ENCODE measurements at places on chromosomes 7 and 10.
A peak's percentile ranks its signal among the peaks of the same experiment; 100 is the strongest.

DNA sequence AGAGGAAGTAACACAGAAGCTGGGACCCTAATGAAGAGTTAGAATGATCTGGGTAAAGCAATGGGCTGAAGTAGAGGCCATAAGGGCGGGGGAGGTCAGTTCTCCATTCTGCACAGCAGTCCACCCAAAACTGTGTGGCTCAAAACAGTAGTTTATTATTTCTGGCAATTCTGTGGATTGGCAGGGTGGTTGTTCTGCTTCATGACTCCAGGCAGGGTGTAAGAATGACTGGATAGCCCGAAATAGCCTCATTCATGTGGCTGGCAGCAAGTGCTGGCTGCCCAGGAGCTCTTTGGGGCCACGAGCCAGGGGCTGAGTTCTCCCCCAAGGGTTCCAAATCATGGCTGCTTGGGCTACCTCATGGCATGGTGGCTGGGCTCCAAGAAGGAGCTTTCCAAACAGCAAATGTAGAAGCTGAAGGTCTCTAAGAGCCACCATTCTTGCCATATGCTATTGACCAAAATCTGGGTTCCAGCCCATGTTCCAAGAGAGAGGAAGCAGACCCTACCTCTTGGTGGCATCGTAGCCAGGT is 315.1 kb upstream of the C7orf33 start:
- DNase-seq = no peak

- DNase-seq = peak; percentile 24
Observed at GRCh38 chr10:14751014-14751896, 23.4 kb downstream of the FAM107B start.

- DNase-seq = no peak
Observed at GRCh38 chr10:44956226-44956625, 3.4 kb upstream of the RASSF4 start.

DNA sequence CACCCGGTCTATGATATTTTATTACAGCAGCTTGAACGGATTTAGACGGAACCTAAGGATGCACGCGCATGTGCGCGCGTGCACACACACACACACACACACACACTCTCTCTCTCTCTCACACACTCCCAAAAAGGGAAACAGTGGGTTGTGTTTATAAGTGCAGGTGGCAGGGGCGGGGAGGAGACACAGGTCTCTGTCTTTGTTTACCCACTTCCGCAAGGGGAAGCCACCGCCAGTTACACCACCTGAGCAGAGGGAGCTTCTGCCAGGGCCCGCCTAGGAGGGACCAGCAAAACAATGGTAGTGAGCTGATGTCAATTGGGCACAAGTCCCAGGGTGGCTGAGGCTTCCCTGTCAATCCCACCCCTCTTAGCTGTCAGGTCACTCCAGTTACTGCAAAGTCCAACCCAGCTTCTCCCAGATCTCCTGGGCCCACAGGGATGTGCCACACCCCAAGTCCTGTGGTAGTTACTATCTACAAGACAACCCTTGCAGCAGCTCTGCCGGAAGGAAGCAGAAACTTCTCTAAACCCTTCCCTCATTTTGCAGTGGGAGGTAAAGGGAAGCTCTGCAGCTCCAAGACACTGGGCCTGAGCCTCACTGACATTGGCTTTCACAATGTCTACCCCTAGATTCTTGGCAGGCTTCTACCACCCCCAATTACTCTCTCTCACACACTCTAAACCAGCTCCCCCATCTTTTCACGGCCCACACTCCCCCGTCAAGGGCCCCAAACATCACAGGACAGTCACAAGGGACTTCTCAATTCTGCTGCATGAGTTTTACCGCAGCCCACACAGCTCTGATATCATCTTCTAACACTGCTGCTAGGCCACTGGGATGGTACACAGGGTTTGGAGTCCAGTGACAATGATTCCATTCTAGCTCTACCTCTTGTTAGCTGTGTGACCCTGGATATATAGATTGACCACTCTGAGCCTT is 17.6 kb downstream of the ANXA11 start:
- no peak for DNase-seq

- no peak for DNase-seq
Observed at GRCh38 chr10:37010741-37011140, 114.7 kb upstream of the ANKRD30A start.

- no peak for DNase-seq
Observed at GRCh38 chr10:131402771-131403650, 91.5 kb upstream of the TCERG1L start.

DNA sequence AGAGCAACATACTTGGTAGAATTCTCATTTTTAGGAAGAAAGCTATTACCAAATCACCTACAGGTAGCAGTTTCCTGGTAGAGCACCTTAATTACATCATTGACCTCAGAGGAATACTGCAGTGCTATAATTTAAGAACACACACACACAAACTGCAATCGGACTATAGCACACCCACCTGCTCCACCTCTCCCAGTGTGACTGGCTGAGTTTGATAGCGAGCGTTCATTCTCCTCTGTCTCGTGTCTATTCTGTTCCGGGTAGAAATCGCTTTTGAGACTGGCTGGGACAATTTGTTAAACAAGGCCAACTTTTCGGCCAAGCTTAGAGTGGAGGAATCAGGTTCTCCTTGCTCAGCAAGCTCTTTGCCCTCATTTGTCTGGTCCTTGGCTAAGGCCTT is 110.5 kb downstream of the SVIL start:
- no peak for DNase-seq

GRCh38 chr7:88758381-88759229 is 895 bp upstream of the ZNF804B start:
- peak; percentile 65 for DNase-seq

DNA sequence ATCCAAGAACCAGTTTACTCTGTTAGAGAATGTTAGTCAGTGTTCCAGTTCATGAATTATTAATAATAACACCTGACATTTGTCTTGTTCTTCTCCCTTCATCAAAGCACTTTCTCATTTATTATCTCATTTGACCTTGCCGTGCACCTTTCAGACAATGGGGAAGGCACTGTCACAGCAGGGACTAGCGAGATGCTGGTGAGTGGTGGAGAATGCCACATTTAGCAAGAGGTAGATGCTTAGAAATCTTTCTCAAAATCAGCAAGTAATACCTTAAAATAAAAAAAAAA is 34.2 kb upstream of the XRCC2 start:
- DNase-seq = no peak

- DNase-seq = peak; percentile 76
Observed at GRCh38 chr7:113404245-113404644, 285.9 kb upstream of the SMIM30 start.

DNA sequence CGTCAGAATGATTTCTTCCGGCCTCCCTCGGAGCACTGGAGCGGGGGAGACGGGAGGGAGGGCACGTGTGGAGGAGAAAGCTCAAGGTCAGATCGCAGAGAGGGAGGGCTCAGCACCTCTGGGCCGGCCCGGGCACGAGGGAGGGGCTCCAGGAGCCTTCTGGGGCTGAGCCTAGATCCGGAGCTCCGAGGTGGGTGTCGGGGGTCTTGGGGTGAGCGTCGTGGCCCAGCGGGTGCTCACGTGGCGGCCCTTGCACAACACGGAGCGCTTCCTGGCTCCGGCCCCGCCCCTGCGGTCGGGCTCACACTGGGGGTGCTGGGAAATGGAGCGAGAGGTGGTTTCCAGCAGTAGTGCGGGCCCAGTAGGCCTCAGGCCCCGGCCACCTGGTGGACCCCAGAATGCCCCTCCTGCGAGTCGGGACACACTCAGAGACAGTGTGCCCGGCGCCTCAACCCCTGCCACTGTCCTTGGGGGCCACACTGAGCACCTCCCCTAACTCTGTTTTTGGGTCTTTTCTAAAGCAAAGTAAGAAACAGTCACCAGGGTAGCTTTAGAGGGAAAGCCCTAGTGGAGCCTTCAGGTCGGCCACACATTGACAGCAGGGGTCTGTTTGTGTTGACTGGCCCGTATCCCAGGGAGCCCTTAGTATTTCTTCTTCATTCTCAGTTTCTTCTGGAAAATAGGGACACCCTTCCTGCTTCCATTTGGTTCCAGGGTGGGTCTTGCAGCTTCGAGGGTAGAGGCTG is 798 bp downstream of the PPIF start:
- peak; percentile 54 for DNase-seq

- DNase-seq = no peak
Observed at GRCh38 chr10:14588084-14588937, 186.4 kb downstream of the FAM107B start.

GRCh38 chr7:149817301-149817771 is 20.8 kb upstream of the ZNF862 start:
- DNase-seq = no peak

- no peak for DNase-seq
Observed at GRCh38 chr7:32586291-32587221, 91.3 kb downstream of the AVL9 start.

- peak; percentile 36 for DNase-seq
Observed at GRCh38 chr7:150954986-150955518, 23.1 kb downstream of the KCNH2 start.

DNA sequence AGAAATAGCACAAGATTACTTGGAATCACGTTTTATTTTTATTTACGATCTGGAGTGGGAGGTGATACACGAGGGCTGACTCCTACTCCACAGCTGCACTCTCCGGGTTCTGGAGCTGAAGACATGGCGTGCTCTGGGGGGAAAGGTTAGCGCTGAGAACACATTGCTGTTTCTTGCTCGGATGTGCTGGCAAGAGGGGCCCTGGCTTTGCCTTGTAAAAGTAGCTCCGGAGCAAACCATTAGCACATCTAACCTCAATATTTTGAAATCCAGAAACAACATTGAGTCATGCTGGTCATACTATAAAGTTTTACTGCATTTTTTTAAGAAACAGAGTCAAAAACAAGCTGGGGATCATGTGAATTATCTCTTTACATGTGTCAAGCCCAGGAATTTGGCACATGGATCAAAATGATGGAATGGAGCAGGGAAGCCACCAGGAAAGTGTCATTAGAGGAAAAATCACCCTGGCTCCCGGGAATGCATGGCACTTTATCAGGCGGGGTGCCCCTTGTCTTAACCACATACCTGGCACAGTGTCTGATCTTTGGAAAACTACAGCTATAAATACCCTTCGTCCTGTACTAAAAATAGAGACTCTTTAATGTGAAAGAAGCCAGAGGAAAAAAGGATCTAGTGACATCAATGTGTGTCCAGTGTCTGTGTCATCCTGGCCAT is 31.6 kb upstream of the LYZL1 start:
- no peak for DNase-seq

All from GM23338 (cell line).